ENCODE measurements at places on chromosomes 11 and 22.

DNA sequence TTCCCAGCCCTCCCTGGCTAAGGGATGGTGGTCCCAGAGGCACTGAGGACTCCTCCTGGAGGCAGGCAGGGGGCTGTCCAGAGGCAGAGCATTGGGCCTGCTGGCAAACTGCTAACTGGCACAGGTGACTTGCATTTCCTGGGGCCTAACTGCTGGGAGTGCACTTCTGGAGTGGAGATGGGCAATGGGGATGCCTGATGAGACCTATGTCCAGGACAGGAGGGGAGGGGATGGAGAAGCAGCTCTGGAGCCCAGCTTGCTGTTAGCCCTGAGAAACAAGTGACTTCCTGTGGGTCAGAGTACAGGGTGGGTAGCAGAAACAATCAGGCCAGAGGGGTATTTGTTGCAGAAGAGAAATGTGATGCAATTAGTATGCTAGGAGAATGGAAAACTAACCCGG, 253.2 kb downstream of the ST3GAL4 start:
- no peak for DNase-seq

- no peak for DNase-seq
These were observed 353.4 kb downstream of the SOX6 start for GRCh38 chr11:16002942-16003341.

DNA sequence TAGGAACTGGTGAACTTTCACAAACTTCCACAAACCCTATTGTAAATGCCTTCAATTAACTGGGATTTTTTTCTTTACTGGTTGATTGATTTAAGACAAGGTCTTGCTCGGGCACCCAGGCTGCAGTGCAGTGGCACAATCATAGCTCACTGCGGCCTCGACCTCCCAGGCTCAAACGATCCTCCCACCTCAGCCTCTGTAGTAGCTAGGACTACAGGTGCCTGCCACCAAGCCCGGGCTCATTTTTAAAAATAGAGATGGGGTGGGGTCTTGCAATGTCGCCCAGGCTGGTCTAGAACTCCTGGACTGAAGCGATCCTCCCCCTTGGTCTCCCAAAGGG, 35.7 kb upstream of the POLA2 start:
- DNase-seq: no peak

GRCh38 chr11:46669711-46670139, 30.7 kb downstream of the ARHGAP1 start:
- DNase-seq: no peak

DNA sequence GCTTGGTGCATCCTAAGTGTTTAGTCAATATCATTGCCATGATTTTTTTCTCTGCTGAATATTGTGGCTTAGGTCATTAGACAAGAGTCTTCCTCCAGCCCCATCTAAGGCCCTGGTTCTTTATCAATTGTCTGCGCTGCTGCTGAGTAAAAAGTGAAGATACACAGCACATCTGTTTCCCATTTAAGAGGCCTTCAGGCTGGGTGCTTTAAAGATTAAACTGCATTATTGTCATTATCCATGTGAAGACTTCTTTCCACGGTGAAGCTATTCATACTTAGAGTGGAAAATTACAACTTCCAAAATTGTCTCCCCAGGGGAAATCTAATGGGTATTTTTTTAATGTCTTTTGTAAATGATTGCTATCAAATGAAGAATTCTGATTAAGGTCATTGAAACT, 719.8 kb upstream of the LRRC4C start:
- DNase-seq: no peak

- no peak for DNase-seq
These were observed 56.2 kb upstream of the CSNK2A3 start for GRCh38 chr11:11409224-11409623.

- DNase-seq: no peak
These were observed 301.3 kb downstream of the NTM start for GRCh38 chr11:131671734-131672133.

- no peak for DNase-seq
These were observed 49.5 kb downstream of the VSIG10L2 start for GRCh38 chr11:125995313-125995712.

DNA sequence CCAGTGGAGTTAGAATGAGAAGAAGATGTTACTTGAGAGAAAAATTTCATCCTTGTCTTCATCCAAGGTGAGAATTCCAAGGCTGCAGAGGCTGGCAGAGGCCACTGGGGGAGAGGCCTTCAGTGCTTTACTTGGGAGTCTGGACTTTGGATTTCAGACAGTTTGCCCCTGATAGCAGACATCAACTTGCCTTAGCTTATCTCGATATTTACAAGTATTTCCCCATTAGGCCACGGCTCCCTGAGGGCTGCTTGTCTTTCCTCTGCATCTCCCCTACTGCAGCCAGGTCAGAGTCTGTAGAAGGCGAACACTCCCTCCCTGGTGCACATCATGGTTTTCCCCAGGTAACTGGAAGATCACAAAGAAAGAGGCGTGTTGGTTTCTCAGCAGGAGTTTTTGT, 29.9 kb upstream of the BSX start:
- no peak for DNase-seq

- no peak for DNase-seq
These were observed 144.7 kb downstream of the ENTHD1 start for GRCh38 chr22:39748877-39749276.

Measured in effector CD4-positive, alpha-beta T cell (primary cell).